ENCODE measurements at places on chromosomes 7 and 10. TPM values are rescaled to one million over a fixed set of nuclear protein-coding genes. Genes with fewer than 3 reads are reported as not detected.

EEF1AKMT2 gene
- total RNA-seq = 12.0 TPM

CHRM2 gene
- total RNA-seq = 91.6 TPM

OR2A1 gene
- total RNA-seq = not detected

DNA sequence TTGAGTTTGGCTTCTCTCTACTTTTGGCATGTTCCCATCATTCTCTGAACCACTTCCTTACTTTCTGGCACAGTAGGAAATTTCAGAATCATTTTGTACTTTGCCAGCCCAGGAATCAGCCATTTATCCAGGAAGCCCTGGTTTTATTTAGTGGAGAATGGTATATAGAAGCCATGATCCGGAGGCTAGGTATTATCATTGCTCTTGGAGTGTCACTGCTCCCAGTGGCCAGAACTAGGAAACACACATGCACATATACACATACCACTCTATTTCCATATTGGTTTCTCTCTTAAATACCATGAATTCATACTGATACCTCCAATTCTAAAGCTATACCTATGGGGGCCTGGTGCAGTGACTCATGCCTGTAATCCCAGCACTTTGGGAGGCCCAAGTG lies 36.3 kb downstream of the SUFU start:
- no peak for DNase-seq

GRCh38 chr10:125171402-125172306 lies 11.3 kb upstream of the CTBP2 start:
- no peak for DNase-seq

- DNase-seq = no peak
Observed at GRCh38 chr7:108464743-108465142, 8.5 kb upstream of the NRCAM start.
